ENCODE measurements at places on chromosomes 5 and 9.

DNA sequence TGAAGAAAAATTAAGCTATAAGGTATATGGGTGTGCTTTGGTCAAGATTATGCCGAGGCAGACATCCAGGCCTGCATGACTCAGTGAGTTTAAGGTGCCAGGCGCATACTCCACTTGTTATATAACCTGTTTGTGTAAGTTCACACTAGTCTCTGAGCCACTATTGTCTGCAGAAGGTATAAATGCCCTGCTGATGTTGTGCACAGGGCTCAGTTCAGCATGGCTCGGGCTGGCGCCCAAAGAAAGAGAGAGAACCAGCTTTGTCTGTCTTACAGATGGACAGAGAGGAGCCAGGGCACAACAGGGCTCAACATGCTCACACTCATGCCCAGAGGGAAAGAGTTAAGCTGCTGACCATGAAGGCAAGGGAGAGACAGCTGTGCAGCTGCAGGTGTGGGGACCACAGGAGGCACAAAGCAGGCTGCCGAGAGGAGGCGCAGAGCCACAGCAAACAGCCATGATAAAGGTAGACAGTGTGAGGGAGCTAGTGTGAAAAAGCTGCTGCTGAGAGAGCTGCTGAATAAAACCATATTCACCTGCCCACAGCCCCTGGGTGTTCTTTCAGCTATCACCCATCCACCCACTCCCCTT lies 1587.6 kb upstream of the C9orf72 start:
- no peak for DNase-seq

GRCh38 chr9:131594906-131595665 lies 49.8 kb downstream of the PRRT1B start:
- DNase-seq = no peak

- no peak for DNase-seq
Observed at GRCh38 chr9:99628849-99629620, 192.7 kb upstream of the NR4A3 start.

DNA sequence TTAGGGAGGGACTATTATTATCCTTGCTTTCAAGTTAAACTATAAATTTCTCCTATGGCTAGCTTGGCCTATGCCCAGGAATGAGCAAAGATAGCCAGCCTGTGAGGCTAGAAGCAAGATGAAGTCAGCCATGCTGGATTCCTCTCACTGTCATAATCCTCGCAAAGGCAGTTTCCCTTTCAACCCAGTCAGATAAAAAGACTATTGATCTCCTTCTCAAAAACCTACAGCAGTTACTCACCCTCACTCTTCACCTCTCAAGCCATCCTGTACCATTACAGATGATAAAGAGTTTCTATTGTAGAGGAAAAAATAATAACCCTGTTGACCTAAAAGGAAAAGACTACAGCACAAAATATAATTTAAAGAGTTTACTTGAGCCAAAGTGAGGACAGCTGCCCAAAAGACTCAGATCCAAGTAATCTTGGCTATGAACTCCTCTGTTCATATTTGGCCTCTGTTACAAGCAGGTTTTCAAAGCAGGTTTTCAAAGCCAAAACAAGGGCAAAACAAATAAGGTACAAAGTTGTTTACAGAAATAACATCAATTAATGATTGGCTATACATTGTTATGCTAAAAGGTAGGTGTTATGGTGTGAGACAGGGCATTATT lies 41.7 kb downstream of the KCNV2 start:
- DNase-seq = no peak

DNA sequence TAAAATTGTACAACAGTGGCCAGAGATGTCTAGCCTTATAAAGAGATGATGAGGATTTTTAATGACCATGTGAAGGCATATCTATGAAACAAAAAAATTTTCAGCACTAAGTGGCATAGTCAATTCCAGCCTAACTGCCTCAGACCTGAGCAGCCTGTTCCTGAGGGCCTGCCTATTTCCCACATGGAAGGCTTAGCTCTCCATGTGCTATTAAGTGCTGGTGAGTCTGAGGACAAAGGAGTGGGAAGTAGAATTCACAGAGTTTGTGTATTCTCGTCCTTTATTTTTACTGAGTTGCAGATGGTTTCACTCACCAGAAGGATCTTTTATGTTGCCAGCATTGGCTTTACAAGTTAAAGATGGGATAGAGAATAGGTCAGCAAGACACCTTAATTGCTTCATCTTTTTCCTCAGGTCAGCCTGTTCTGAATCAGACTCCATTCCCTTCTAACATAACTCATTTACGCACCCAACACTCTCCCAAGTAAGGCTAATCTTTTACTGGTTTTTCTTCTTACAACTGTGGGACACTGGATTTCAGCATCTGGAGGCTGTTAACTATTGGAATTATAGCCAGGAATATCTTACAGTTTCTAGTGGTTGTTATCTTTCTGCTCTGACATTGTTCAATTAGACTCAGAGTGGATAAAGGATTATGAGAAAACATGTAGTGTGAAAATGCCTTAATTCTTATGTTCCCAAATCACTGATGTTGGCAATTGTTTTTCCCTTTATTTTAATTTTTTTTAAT lies 76.8 kb downstream of the ISOC1 start:
- no peak for DNase-seq

GRCh38 chr5:2283481-2284045 lies 400.8 kb upstream of the IRX4 start:
- DNase-seq = no peak

GRCh38 chr9:69888856-69889585 lies 68.4 kb downstream of the CFAP95 start:
- no peak for DNase-seq

GRCh38 chr5:82809420-82810143 lies 267.6 kb downstream of the TMEM167A start:
- DNase-seq = no peak

DNA sequence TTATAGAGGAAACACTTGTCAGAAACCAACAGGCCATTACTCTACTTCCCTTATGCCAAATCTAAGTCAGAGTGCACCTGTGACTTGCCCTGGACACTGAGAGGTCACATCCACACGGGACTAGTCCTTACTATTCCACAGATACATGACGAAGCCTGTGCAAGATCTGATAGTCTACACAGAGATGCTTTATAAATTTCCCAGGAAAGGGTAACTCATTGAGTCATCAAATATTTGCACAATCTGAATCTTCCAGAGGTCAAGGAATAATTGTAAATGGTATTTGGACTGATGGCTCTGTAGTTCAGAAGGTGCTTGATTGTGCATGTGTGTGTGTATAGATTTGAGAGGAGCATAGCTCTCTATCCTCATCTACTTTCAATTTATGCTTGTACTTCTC lies 55.2 kb upstream of the JAK2 start:
- DNase-seq = no peak

DNA sequence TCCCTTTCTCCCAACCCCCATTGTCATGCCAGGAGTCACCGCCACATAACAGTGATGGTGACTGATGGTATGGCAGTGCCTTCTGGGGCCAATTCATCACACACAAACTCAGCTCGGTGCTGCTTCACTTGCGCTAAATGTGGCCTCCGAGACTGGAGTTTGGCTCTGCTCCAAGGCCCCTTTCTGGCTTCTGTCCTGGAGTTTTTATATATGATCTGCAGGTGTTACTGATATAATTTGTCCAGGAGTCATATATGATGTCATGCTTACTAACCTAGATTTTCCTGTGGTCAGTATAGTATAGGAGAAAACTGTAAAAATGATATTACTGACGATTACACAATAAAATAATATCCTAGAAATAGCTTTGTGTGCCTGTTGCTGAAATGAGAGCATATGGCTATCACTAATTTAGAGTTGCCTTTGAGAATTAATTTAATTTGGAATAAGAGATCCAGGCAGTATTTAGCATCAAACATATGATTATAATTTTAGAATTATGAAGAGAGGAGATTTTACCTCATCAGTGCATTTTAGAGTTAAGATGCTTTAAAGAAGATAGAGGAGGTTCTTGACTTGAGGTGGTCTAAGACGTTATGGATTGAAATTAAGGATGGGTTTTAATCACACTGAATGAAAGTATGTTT lies 334.1 kb upstream of the CD180 start:
- DNase-seq = no peak

GRCh38 chr5:178531786-178532185 lies 58.4 kb downstream of the COL23A1 start:
- no peak for DNase-seq

GRCh38 chr5:18566671-18567070 lies 932.4 kb downstream of the TAF11L14 start:
- no peak for DNase-seq

Measured in stimulated activated CD4-positive, alpha-beta T cell treated with anti-CD3 and anti-CD28 coated beads, Interleukin-2, amount 100 ng/mL, for 4 hours (primary cell).